ENCODE measurements at places on chromosomes 5 and 9.

- DNase-seq, result no peak
These were observed 69.4 kb upstream of the COL5A1 start for GRCh38 chr9:134571946-134572917.

DNA sequence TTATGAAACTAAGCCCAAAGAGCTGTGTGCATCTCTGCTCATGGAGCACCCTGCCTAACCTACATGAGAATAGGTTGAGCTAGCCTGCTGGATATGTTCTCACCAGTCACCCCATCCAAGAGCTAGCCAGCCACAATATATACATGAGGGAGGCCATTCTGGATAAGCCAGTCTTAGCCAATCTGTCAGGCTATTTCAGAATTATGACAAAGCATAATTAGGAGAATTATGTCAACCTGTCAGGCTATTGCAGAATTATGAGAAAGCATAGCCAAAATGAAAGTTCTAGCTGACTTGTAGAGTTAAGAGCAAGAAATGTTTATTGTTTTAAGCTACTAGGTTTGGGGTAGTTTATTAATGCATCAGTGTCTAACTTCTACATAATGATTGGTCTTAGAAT lies 189.8 kb downstream of the WDR70 start:
- DNase-seq, result no peak

- no peak for DNase-seq
These were observed 177.6 kb upstream of the SMARCA2 start for GRCh38 chr9:1837453-1838084.

DNA sequence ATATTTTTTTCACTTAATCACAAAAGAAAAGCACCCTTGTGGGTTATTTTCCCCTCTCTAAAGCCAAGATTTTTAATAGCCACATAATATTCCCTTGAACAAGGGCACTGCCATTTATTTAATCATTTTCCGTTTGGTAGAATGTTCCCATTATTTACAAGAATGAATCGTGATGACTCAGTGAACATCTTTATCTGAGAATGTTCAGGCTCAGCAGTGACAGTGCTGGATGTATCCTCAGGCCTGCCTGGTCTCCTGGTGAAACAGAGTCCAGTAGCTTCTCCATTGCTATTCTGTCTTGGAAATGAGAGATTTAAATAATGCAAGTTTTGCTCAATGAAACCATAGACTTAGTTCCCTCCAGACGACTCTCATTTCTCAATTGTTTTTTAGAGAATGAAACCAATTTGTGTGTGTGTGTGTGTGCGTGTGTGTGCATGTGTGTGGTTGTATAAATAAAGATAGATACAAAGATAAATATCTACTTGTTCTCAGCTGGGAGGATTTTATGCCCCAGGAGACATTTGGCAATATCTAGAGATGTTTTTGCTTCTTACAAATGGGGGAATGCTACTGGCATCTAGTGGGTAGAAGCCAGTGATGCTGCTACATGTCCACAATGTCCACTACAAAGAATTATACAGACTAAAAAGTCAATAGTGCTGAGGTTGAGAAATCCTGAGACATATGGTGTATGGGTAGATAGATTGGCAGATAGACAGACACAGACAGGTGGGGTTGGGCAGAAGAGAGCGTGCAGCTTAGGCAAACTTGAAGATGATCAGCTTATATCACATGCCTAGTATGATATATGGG lies 55.0 kb downstream of the PAPPA start:
- no peak for DNase-seq

Measured in activated CD8-positive, alpha-beta memory T cell treated with anti-CD3 and anti-CD28 coated beads for 48 hours (primary cell).